ENCODE measurements at places on chromosomes 3 and 15.

DNA sequence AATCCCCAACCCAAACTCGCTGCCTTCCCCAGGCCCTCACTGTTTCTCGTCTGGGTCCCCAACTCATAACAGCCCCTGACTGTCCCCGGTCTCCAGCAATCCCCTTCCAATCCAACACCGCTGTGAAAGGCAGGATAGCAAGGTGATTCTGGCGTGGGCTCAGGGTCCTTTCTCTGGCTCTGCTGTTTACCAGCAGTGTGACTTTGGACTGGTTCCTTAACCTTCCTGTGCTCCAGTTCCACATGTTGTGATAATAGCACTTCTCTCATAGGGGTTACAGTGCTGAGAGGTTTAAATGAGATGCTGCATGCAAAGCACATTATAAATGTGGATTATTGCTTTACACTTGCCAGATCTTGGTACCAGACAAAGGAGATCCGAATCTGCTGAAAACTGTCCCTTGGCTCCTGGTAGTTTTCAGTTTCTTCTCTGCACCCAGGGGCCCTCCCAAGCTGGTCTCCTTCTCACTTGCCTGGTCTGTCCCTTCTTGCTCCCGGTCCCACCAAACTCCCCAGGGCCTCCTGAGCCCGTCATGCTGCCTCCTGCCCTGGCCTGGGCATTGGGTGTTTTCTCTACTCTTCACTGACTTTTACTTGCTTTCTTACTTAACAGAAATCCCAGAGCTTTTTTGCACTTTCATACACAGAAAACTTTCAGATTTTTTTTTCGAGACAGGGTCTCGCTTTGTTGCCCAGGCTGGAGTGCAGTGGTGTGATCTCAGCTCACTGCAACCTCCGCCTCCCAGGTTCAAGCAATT lies 26.8 kb upstream of the CYP11A1 start:
- DNase-seq, result no peak

GRCh38 chr15:66673410-66674322 lies 28.4 kb upstream of the SMAD6 start:
- peak; percentile 77 for DNase-seq

GRCh38 chr3:148319161-148319915 lies 378.4 kb upstream of the AGTR1 start:
- DNase-seq, result peak; percentile 79

DNA sequence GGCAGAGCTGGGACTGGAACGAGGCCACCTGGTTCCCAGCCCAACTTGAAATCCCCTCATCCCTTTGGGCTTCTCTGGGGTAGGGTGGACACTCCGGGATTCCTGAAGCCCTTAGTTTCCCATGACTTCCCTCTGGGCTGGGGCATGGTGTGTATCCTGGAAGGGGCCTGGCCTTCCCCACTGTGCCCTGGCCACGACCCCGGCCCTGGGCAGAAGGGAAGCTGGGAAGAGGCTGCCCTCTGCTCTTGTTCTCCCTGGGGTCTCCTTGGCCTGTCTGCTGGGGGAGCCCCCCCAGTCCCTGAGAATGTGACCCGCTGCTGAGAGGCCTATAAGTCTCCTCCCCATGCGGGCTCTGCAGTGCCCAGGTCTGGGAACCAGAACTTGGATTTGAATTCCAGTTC lies 104.9 kb downstream of the LINGO1 start:
- DNase-seq, result no peak

DNA sequence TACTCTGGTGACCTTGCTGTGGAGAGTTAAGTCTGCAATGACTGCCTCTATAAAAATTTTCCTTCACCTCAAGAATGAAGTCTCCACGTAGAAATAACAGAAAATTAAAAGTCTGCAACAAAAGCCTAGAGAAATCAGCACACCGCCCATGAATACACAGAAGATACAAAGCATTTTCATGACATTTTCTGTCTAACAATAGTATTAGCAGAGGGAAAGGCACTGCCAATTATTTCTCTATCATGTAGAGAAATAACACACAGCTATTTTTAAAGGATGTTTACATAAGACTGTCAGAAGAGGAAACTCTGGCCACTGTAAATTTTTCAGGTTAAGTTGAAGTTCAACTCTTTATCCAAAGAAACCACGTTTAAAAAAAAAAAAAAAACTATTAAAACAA lies 80.8 kb downstream of the GSK3B start:
- no peak for DNase-seq

GRCh38 chr3:195268576-195269309 lies 2.2 kb downstream of the XXYLT1 start:
- DNase-seq, result no peak

DNA sequence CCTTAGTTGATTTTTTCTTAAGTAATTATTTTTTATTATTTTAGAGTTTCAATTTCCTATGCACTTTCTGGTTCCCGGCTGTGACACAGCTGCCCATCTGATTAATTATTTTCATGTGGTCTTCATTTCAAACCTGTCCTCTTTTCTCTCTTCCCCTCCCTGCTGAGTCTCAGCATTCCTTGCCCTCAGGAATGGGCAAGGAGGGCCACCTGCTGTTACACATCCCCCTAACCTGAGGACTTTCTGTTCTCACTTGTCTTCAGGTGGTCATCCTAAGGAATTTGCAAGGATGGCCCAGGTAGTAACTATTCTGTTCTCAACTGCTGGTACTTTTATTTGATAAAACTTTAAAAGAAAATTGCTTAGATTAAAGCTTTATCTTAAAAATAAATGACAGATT lies 545.0 kb downstream of the OTOL1 start:
- no peak for DNase-seq

DNA sequence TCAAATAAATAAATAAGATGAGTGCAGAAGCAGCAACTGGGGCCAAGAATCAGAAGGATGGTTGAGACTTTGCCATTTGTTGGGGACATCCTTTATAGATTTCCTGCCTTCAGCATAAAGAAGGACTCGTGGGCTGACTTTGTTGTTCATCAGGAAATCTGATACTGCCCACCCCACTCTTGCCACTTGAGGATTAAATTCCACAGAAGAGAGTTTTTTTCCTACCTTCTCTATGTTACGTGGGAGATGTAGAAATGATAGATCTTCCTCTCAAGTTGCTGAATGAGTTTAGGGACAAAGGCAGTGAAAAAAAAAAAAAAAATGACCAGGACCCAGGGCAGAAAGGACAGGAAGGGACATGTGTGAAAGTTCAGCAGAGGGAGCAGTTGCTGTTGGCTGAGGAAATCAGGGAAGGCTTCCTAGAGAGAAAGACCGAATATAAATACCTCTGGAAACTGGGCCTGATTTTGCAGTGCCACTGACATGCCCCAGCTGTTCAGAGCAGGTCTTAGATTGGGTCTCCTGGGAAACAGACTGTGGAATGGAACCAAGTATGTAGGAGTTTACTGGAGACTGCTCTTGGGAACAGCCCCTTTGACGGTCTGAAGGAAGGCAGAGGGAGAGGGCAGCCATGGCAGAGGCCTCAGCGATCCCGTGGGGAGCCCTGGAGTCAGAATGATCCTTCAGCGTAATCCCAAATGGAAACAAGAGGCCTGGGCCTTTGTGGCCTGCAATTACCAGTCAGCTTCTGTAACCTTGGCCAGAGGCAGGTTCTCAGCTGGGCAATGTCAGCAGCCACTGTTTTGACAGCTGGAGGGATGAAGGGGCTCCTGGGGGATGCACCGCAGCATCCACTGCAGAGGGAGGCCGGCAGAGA lies 50.9 kb downstream of the C3orf20 start:
- DNase-seq, result no peak

GRCh38 chr3:168025076-168025475 lies 70.6 kb downstream of the GOLIM4 start:
- no peak for DNase-seq

DNA sequence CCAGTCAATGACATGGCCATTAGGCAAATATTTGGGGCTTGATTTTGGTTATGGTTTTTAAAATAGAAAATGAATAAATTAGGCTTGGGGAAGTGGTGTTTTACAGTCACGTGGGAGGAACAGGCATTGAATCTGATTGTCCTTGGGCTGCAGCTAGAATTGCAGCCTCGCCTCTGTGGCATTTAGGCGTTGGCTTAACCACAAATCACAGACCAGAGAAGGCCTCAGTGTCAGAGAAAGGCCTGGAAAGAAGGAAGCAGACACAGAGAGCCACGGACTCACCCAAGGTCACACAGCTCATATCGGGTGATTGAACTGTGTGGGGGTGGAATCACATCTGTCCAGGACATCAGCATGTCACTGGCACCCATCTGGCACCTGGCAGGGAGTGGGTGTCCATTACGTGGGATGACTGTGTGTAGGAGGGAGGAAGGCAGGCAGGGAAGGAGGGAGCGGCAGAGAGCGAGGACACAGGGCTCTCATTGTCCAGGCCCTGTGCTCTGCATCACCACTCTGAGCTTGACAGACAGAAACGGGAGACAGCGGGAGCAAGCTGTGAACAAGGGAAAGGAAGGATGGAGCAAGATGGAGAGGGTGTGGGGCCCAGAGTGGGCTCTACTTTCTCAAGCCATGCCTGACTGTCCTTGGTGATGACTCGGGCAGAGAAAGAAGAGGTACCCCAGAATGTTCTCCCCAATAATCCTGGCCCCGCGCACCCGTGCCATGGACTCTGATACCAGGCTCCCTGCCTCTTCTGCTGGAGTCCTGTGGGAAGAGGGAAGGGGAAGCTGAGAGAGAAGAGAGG lies 186.4 kb downstream of the FAM43A start:
- peak; percentile 82 for DNase-seq

- DNase-seq, result no peak
Observed at GRCh38 chr3:9276761-9277370, 27.4 kb upstream of the SRGAP3 start.

DNA sequence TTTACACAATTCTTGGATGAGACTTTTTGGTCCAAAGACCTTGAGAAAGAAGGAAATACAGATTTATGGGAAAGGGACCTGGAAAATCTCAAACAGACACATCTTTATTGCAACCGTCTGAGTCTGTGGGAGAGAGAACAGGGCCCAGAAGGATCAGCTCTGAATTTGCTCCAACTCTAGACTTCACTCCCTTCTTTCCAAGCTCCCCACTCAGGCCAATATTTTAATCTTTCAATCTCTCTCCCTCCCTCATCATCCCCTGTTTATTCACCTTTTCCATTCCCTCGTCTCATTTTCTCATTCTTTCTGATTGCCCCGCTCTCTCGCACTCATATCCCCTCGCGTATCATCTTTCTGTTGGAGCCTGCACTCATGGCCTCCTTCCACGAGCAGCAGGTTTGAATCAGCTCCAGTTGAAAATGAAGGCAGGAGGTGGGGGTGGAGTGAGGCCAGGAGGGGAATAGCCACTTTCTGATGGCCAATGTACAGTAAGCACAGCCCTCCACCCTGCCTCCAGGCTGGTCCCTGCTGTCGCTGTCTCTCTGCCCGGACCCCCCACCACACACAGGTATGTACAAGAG lies 63.6 kb upstream of the BOC start:
- no peak for DNase-seq

DNA sequence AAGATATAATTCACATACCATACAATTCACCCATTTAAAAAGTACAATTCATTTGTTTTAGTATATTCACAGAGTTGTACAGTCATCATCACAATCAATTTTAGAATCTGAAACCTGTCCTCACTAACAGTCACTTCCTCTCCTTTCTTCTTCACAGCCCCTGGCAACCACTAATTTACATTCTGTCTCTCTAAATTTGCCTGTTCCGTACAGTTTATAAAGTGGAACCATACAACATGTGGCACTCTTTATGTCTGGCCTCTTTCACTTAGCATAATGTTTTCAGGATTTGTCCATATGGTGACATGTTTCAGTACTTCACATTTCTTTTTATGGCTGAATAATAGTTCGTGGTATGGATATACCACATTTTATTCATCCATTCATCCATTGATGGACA lies 22.7 kb downstream of the ERICH6 start:
- no peak for DNase-seq

GRCh38 chr3:195914648-195915473 lies 6.5 kb upstream of the TNK2 start:
- DNase-seq, result peak; percentile 97

DNA sequence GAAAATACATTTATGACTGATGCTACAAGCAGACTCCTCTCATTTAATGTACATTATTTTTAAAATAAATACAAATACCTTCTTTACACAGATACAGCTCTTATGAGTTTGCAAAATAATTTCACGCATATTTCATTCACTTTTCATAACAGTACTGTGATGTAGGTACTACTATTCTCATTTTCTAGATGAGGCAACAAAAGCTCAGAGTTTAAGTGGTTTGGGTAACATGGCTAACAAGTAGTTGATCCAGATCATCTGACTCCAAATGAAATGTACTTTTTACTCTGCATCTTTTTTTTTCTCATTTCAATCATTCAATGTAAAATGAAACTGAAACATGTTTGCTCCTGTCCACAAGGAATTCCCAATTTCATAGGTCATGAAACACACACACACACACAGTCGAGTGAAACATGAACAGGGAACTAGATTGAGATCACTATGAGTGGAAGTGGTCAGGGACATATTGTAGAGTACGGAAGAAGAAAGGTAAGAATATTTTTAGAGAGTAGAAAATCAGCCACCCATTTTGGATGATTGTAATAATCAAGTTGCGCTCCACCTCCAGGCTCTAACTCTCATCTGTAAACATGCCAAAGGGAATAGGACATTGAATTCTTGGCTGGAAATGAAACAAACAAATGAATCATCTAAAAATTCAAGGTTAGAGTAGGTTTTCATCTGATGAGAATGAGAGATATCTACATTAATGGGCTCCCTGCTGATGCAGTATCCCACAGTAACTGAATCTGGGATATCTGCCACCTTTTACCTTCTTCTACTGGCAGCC lies 92.4 kb downstream of the CLDN1 start:
- peak; percentile 56 for DNase-seq

- no peak for DNase-seq
Observed at GRCh38 chr15:79736435-79737000, 160.3 kb downstream of the MTHFS start.

DNA sequence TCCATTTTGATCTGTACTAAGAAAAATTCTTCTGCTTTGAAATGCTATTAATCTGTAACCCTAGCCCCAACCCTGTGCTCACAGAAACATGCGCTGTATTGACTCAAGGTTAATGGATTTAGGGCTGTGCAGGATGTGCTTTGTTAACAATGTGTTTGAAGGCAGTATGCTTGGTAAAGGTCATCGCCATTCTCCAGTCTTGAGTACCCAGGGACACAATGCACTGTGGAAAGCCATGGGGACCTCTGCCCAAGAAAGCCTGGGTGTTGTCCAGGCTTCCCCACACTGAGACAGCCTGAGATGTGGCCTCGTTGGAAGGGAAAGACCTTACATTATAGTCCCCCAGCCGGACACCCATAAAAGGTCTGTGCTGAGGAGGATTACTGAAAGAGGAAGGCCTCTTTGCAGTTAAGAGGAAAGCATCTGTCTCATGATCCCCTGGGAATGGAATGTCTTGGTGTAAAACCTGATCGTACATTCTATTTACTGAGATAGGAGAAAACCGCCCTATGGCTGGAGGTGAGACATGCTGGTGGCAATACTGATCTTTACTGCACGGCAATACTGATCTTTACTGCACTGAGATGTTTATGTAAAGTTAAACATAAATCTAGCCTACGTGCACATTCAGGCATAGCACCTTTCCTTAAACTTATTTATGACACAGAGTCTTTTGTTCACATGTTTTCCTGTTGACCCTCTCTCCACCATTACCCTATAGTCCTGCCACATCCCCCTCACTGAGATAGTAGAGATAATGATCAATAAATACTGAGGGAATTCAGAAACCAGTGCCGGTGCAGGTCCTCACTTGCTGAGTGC lies 6.3 kb downstream of the PIGZ start:
- DNase-seq, result no peak

- no peak for DNase-seq
Observed at GRCh38 chr3:128768471-128768870, 42.5 kb downstream of the RAB7A start.

All from inflammatory macrophage treated with lipopolysaccharide for 1 hour (primary cell).